ENCODE measurements at places on chromosomes 7 and 10. TPM values are rescaled to one million over a fixed set of nuclear protein-coding genes. Genes with fewer than 3 reads are reported as not detected.

The AGR2 gene
- total RNA-seq, result not detected

The HOXA5 gene
- total RNA-seq, result not detected

The NKX6-2 gene
- total RNA-seq, result not detected

The STAG3 gene
- total RNA-seq, result 1.4 TPM

The ACSM6 gene
- total RNA-seq, result not detected

The SLC18A2 gene
- total RNA-seq, result under 0.01 TPM

The ADRA2A gene
- total RNA-seq, result 2.9 TPM

The GALNT17 gene
- total RNA-seq, result 0.35 TPM

The GNGT1 gene
- total RNA-seq, result not detected

The TMEM72 gene
- not detected for total RNA-seq

The BTRC gene
- total RNA-seq, result 13.2 TPM

The SNCG gene
- 48.3 TPM for total RNA-seq

The BTBD16 gene
- total RNA-seq, result not detected

Measured in smooth muscle cell of the coronary artery (primary cell).